ENCODE measurements at places on chromosomes 5 and 9. TPM values are rescaled to one million over a fixed set of nuclear protein-coding genes. Genes with fewer than 3 reads are reported as not detected.

GRCh38 chr5:61933787-61934626 lies 372.0 kb upstream of the KIF2A start:
- no peak for DNase-seq

CDH9 gene
- total RNA-seq: not detected

- DNase-seq: no peak
Observed at GRCh38 chr9:113184539-113184938, 33.7 kb downstream of the SLC31A2 start.

BHMT2 gene
- total RNA-seq: not detected

AJM1 gene
- total RNA-seq: 5.0 TPM

DNA sequence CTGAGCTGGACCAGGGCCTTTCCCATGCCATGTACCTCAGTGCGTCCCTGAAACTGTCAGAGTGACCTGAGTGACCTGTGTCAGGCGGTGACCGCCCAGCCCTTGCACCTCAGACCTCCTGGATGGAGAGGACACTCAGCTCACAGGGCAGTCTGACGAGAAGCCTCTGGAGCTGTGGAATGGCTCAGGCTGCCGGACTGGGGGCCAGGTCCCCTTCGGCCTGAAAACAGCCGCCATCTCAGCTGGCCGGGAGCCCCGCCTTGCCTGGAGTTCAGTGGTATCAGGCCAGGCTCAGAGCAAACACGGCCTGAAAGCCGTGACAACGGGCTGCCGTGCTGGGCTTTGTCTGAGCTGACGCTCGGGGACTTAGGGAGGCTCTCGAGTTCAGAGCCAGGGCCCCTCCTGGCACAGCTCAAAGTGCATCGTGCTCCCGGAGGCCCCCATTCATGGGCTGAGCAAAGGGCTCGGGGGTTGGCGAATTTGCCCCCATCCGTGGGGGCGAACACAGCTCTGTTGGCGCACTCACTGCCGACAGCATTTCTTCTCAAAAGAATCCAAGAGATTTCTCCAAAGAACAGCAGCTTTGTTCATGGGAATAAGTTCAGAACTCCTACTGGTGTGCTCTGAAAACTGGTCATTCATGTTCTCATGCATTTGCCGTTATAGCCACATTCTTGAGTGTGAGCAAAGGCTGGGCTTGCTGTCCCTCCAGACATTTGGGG lies 8.4 kb upstream of the SLC9A3 start:
- DNase-seq: no peak

DNA sequence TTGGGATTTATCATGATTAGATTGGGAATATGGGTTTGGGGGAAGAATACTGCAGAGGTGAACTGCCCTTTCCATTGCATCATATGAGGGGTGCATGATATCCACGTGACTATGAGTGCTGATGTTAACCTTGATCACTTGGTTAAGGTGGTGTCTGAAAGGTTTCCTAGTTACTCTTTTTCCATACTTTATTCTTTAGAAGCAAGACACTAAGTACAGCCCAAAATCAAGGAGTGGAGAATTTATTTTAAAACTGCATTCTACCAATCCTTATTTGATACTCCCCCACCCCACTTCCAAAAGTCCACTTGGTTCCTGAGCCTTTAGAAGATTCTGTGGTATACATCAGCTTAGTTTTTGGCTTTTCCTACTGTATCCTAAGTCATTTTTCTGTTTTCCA lies 20.3 kb upstream of the STOM start:
- DNase-seq: no peak

- DNase-seq: no peak
Observed at GRCh38 chr5:93072831-93073459, 508.1 kb downstream of the NR2F1-AS1 start.

GRCh38 chr9:108786901-108787689 lies 68.7 kb downstream of the ACTL7B start:
- no peak for DNase-seq

- no peak for DNase-seq
Observed at GRCh38 chr5:102971676-102972293, 148.2 kb downstream of the GIN1 start.

NTMT1 gene
- total RNA-seq: 61.5 TPM

RNF208 gene
- 10.1 TPM for total RNA-seq

DNA sequence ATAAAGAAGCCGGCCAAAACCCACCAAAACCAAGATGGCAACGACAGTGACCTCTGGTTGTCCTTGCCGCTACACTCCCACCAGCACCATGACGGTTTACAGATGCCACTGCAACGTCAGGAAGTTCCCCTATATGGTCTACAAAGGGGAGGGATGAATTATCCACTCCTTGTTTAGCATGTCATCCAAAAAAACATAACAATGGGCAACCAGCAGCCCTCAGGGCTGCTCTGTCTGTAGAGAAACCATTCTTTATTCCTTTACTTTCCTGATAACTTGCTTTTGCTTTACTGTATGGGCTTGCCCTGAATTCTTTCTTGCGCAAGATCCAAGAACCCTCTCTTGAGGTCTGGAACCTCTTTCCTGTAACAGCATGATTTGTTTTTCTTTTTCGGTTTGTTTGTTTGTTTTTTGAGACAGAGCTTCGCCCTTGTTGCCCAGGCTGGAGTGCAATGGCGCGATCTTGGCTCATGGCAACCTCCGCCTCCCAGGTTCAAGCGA lies 2.0 kb upstream of the UAP1L1 start:
- no peak for DNase-seq

GRCh38 chr5:159929176-159929575 lies 12.9 kb downstream of the ADRA1B start:
- DNase-seq: no peak

LTC4S gene
- 0.62 TPM for total RNA-seq

- DNase-seq: peak; percentile 31
Observed at GRCh38 chr9:34375901-34376595, 650 bp downstream of the MYORG start.

GRCh38 chr5:14173377-14174229 lies 30.5 kb downstream of the TRIO start:
- no peak for DNase-seq

GRCh38 chr5:52964138-52964537 lies 25.0 kb upstream of the ITGA2 start:
- no peak for DNase-seq

PFN3 gene
- total RNA-seq: not detected

- no peak for DNase-seq
Observed at GRCh38 chr9:98503867-98504266, 204.9 kb downstream of the GABBR2 start.

TTC23L gene
- total RNA-seq: not detected

DNA sequence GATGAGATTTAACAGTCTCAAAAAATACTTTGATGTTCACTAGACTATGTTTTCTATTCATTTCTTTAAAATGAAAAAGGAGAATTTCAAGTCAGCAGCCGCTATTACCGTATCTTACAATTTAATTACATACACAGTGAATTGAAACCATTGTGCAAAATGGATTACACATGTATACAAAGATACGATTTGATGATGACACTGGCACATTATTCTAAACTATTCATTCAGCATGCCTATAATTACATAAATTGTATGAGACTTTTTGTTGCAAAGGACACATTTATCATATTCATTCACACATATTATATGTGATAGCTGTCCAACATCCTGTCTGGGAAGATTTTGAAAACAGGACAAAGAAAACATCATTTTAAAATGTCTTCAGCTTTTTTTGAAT lies 118.3 kb upstream of the VCAN start:
- no peak for DNase-seq

- no peak for DNase-seq
Observed at GRCh38 chr9:114782586-114782985, 23.3 kb downstream of the TNFSF15 start.

GRCh38 chr5:132064140-132064539 lies 3.7 kb downstream of the IL3 start:
- no peak for DNase-seq

PCDHGA1 gene
- 0.09 TPM for total RNA-seq

DNA sequence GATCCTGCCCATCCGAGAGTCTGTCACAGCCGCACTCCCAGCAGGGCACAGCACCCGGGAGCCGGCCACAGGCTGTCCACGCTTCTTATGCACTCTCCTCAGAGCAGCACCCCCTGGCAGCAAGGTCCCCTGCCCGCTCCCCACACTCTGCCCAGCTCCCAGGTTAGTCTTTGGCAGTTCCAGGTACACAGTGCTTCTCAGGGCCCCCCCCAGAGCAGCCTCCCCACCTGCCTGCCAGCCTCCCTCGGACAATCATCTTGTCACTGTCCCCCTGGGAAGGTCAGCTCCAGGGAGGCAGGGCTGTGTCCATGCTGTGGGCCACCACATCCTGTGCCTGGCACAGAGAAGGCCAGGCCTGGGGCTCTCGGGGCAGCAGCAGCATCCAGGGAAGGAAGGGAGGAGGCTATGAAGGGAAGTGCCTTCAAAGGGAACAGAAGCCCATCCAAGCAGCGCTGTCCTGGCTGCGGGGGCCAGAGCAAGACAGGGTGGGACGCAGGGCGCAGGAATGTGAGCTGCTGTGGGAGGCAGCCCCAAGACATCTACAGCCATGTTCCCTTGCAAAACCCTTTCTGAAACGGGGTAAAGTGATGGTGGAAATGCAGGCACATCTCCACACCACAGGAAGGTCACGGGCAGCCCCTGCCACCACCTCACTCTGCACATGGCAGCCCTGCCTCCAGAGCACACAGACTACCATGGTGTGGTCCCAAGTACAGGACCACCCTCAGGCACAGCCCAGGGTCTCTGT lies 68.6 kb upstream of the ADAMTS2 start:
- no peak for DNase-seq

PCDHA13 gene
- not detected for total RNA-seq

- DNase-seq: no peak
Observed at GRCh38 chr9:38380230-38380871, 12.2 kb upstream of the ALDH1B1 start.

DNA sequence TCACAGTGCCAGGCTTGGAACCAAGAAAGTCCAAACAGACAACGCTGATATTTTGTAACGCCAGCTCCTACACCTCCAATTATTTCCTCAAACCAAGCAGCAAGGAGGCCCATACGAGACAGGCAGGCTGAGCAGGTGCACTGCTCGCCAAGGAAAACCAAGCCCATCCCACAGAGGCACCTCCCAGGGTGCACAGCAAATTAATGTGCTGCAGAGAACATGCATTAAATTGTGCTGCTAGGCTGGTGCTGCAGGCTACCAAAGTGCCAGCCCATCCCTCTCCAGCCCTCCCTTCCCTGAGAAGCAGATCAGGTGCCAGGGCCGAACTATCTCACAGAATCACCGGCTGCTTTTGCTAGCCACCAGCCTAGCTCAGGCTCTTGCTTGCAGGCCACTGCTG lies 137.8 kb downstream of the PAX5 start:
- no peak for DNase-seq

- DNase-seq: no peak
Observed at GRCh38 chr9:11374926-11375325, 762.1 kb upstream of the PTPRD start.

DNA sequence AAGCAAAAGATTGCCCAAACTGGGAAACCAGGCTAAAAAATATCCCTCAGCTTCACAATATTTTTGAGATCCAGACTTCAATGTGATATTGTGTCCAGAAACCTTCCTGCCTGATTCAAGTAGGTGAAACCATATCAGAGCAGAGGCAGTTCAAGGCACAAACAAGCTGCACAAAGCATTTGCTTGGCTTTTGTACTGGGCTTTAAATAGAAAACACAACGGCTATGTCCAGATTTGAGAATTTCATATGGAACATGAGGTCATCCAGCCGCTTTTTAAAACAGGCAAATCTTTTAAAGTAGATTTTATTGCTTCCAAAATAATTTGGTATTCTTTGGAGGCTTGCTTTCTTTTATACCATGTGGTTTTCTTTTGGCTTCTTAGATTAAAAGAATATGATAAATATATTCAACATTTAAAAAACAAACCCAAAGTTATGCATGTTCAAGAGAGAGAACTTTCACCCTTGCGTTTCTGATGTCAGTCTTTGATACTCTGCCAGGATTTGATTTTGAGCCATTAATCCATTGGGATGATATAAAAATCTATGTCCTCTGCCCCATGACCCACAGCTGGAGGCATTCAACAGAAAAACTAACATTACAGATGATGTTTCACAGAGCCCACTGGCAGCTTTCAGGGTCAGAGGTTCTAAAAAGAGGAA lies 29.0 kb upstream of the CCDC112 start:
- DNase-seq: no peak

GRCh38 chr9:13575558-13575957 lies 296.1 kb upstream of the MPDZ start:
- no peak for DNase-seq

KCNIP1 gene
- total RNA-seq: not detected

PCAT7 gene
- not detected for total RNA-seq

MYOZ3 gene
- 0.09 TPM for total RNA-seq

DNAH5 gene
- total RNA-seq: not detected

COL27A1 gene
- total RNA-seq: 4.1 TPM

GRCh38 chr5:143370440-143370839 lies 33.0 kb downstream of the NR3C1 start:
- no peak for DNase-seq

- no peak for DNase-seq
Observed at GRCh38 chr5:80919678-80920196, 40.4 kb upstream of the RASGRF2 start.

DNA sequence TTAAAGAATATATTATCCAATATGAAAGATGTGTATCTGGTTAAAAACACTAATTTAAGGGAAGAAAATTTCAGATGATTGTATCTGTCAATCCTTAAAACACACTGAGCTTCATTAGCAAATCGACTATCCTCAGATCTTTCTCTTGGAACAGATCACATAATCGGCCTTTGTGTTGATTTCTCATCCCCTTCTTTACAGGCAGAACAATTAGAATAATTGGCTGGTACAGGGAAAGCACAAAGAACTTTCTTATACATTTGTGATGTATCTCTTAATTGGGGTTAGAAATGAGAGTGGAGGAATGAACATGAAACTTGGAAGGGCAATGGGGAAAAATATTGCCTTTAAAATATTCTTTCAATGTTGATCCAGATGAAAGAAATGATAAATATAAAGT lies 662.1 kb downstream of the TLE4 start:
- no peak for DNase-seq

ADAMTS2 gene
- total RNA-seq: not detected

INSL6 gene
- not detected for total RNA-seq

GRCh38 chr5:61309115-61309514 lies 22.9 kb upstream of the ZSWIM6 start:
- DNase-seq: no peak

CAPSL gene
- total RNA-seq: 1.2 TPM

DNA sequence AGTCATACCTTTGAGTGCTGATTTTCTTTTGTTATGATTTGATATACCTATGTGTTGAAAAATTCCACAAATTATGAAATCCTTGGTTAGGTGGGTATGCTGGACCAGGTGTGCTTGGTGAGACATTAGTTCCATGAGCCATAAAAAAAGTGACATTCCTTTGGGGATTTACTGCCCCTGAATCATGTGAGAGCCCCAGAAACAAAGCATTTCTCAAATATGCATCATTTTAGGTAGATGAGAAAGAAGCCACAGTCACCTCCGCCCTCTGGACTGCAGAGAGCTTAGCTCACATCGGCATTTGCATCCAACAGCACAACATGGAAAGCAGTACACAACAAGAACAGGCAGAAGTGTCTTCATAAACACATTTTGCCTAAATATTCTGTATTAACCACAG lies 55.3 kb downstream of the DAP start:
- no peak for DNase-seq

FANCG gene
- 107 TPM for total RNA-seq

- no peak for DNase-seq
Observed at GRCh38 chr5:10338686-10339057, 14.8 kb upstream of the MARCHF6 start.
